ENCODE measurements at places on chromosomes 4 and X.

- no peak for DNase-seq
Observed at GRCh38 chrX:152850465-152850864, 19.6 kb downstream of the NSDHL start.

GRCh38 chr4:147599206-147599605, 18.0 kb upstream of the TMEM184C start:
- no peak for DNase-seq

DNA sequence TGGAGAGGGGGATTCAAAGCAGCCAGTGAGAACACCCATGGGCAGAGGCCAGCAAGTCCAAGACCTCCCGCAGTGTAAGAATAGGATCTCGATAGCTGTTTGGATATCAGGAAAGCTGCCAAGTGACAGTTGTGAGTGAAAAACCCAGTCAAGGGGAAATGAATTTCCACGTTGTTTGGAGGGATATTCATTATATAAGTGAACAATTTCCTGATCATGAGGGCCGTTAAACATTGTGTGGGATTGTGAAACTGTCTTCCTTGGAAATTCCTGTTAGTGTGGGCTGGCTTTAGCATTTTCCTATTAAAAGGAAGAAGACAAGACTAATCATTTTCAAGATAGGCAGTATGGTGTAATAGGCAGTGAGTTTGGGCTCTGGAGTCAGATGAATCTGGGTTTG, 15.0 kb downstream of the CLDN2 start:
- DNase-seq = no peak

DNA sequence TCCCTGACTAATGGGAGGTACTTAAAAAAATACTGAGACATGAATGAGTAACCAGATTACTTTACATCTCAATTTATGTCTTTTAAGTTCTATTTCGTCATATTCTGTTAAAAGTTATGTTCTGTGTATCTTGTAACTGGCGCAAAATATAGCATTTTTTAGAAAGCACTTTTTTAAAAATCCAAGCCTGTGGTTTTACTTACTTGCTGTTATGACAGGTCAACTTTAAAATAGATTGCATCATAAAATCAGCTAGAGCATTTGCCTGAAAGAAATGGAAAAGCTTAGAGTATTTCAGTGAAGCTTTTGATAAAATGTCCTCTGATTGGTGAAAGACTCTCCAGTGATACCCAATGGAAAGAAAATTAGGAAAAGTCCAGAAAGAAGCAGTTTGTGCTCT, 1892.3 kb upstream of the TENM3 start:
- DNase-seq = no peak

GRCh38 chrX:43656005-43656494, at the start of gene MAOA:
Gene MAOA (plus strand): TSS chrX:43656299. CDS start chrX:43656342, 43 bp downstream.
- no peak for DNase-seq

DNA sequence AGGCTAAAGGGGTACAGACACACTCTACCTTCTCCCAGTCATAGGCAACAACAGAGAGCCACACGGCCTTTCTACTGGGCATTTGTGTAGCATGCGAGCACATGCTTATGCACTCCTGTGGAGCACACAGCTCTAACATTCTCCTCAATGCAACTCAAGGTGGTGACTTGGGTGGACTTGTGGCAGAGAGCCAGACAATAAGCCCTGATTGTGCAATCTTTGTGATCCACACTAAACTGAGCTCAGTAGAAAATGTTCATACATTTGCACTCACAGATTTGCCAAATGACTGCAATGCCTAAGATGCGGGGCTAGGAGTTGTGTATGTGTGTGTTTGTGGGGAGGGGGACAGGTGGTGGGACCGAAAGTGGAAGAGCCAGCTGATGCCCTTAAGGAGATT, 31.4 kb upstream of the SETD7 start:
- no peak for DNase-seq

- DNase-seq = no peak
Observed at GRCh38 chr4:20298455-20298854, 46.8 kb downstream of the SLIT2 start.

DNA sequence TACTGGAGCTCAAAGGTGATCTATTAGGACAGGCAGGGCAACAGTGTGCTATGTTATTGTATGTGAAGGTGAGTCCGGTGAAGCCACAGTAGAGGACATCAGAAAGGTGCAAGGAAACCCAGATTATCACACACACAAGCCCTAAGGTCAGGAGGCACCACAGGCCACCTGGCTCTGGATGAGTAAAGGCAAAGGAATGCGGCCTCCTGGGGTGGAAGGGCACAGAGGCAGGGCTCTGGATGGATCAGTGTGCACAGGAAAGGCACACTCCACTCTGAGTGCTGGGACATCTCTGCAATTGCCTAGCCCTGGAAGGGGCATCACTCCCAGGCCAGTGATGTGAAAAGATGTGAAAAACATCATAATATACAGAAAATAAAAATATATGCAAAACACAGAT, 683.5 kb downstream of the TRIML1 start:
- DNase-seq = no peak

Measured in inflammatory macrophage (primary cell).